ENCODE measurements at places on chromosomes 6 and 20.

DNA sequence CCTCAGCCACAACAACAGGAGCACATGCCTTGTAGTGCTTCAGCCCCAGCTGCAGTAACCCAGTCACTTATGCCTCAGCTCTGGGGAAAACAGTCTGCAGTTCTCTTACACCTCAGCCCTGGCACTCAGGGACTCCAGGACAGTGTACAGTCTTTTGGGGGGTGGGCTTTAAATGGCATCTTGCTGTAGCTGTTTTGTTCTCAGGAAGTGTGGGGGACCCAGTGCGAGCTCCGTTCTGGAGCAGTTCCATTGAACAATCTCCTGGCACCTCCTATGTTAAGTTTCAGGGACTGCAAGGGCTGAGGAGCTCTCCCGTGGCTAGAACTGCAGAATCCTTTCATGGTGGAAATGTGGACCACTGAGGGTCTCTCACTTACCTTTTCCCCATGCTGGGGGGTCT is 55.2 kb downstream of the PLCG1 start:
- DNase-seq = no peak

GRCh38 chr6:151451417-151451949 is 443 bp downstream of the RMND1 start:
- DNase-seq = no peak

DNA sequence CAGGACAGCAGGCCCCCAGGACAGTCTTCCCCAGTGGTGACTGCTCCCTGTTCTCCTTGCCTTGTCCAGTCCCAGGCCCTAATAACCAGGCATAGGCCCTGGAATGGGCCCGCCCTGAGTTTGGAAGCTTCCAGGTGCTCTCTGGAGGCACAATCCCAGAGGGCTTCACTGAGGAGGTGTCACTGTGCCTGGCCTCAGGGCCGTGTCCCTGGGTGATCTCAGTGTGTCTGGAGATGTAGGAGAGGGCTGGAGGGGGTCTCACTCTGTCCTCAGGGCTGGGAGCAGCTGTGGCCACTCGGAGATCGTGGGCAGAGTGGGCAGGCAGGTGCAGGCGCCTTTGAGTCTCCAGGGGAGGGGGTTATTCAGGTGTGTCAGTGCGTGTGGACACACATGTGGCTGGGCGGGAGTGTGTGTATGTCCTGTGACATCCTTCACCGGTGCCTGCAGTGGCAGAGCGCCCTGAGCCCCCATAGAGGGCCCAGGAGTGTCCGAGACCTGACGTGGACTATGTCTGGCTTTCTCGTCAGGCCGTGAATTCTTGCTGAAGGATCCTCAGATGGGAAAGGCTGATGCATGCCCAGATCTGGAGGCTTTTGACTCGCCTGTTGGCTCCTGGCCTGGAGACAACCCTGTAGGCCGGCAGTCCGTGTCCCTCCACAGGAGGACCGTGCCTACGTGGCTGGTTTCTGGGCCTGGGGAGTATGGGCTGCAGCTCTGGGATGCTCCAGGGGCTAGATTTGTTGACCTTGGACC is 5.5 kb upstream of the NPBWR2 start:
- DNase-seq = no peak

DNA sequence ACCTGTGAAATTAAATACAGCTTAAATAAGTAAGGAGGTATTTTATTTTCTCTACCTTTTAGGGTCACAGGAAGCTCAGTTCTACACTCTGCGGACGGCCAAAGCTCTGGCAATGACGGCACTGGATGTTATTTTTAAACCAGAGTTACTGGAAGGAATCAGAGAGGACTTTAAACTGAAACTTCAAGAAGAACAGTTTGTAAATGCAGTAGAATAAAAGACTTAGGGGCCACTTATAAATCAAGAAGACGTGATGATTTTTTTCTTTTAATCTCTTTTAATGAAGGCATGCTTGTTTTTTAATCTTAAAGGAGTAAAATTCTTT is 16.2 kb downstream of the PM20D2 start:
- no peak for DNase-seq

GRCh38 chr6:129096651-129097290 is 213.8 kb downstream of the LAMA2 start:
- DNase-seq = no peak

- DNase-seq = no peak
Measured at GRCh38 chr20:10716855-10717254, 43.1 kb upstream of the JAG1 start.

GRCh38 chr6:151399679-151400078 is 8.3 kb upstream of the ZBTB2 start:
- DNase-seq = no peak

GRCh38 chr6:45808917-45809316 is 206.7 kb downstream of the CLIC5 start:
- DNase-seq = no peak

GRCh38 chr6:155628306-155628705 is 172.7 kb upstream of the NOX3 start:
- DNase-seq = peak; percentile 25

DNA sequence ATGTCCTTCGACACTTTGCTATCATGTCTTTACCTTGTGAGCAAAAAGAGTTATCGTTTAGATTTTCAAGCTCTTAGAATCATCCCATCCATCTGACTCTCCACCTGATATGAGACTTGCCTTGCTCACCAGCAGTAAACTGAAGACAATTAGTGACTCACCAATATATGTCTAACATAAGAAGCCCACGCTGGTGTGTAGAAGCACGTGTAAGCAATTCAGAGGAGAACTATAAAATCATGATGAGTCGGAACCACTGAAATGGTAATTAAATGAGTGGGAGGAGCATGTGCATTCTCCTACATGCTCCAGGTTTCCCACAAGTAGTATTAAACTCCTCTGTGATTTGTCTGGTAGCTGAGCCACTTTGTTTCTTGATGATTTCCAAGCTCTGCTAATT is 181.6 kb upstream of the RNF217 start:
- no peak for DNase-seq

DNA sequence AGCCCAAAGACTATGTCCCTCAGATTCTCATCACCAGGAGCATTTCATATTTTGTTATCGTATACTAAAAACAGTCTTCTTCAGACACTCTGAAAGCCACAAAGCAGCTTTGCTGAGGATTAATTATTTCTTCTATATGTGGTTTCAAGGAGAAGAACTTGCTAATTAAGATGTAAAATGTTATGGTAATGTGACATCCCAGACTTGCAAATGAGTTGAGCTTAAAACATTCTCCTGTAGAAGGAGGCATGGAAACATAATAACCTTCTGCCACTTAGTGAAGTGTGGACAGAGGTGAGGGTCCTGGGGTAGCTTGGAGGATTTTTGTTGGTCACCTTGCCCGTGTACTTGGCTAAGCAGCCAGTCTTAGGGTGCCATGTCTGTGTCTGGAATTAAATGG is 16.7 kb upstream of the MAPRE1 start:
- no peak for DNase-seq

GRCh38 chr6:135990855-135991464 is 139.5 kb downstream of the PDE7B start:
- DNase-seq = no peak

DNA sequence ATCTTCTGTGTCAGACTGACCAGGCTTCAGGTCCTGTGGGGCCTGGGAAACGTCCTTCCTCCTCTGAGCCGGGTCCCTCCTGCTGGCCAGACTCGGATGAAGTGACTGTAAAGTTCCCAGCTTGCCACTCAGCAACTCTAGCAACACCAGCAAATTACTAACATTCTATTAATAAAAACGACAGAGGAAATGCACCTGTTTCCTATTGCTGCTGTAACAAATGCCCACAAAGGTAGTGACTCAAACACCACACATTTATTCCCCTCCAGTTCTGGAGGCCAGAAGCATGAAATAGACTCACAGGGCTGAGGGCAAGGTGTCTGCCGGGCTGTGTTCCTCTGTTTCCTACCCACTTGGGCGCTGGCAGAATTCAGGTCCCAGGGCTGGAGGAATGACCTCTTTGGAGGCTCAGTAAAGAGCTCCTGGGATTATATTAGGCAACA is 48.8 kb downstream of the CTCFL start:
- no peak for DNase-seq

DNA sequence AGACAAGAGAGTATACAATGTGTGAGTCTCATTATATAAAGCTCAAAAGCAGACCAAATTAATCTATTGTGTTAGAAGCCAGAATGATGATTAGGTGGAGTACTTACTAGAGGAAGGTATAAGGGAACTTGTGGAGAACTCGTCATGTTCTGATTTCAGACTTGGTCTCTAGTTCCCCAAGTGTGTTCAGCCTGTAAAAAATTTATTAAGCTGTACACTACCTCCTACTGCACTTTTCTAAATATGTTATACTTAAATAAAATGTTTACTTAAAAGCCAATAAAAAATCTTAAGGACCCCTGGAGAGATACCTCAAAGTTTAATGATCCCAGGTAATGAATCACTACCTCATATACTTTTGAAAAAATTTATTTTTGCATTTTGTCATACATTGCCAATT is 130.4 kb upstream of the PLCB4 start:
- no peak for DNase-seq

GRCh38 chr6:109738255-109738654 is 47.2 kb downstream of the FIG4 start:
- no peak for DNase-seq

DNA sequence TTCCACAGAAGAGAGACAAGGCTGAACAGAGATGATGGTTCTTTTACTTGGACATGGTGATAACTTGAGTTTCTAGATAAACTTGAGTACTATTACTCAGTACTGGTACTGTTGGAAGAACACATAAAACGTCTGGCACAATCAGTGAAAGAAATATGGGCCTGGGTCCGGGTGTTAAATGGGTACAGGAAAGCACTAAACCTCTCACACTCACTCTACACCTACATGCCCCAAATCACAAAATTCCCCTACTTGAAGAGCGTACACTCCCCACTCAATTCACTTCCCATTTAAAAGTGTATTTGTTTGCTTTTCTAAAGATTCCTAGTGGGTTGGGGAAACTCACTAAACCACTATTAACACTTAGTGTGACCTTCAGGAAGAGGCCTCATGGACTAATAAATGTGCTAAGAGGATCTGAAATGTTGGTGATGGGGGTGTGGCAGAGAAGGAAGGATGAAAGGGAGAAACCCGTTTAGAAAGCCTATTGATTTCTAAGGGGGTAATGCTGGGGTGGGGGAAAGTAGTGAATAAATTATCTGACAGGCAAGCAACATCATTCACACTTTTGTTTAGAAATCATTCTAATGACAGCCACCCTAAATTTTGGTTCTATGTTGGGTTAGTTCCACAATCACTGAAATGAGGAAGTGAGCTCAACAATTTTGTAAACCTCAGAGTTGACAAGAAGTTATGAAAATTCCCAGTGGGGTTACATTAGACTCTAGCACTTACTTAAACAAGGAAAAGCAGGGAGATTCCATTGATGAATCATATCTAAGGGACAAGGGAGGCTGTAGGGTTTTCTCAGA is 222.6 kb upstream of the MARCKS start:
- DNase-seq = no peak

GRCh38 chr6:19804205-19805128 is 32.7 kb upstream of the ID4 start:
- peak; percentile 32 for DNase-seq

GRCh38 chr6:34317882-34318498 is 69.2 kb upstream of the SMIM29 start:
- DNase-seq = no peak

GRCh38 chr6:44004625-44005506 is 122.4 kb downstream of the MRPL14 start:
- no peak for DNase-seq

GRCh38 chr6:33620856-33621710 is at the start of gene ITPR3:
TSS of gene ITPR3 (plus strand) at chr6:33621322. CDS start at chr6:33621603, 281 bp downstream.
- DNase-seq = peak; percentile 52

- no peak for DNase-seq
Measured at GRCh38 chr6:132128424-132128823, 177.3 kb upstream of the CCN2 start.

DNA sequence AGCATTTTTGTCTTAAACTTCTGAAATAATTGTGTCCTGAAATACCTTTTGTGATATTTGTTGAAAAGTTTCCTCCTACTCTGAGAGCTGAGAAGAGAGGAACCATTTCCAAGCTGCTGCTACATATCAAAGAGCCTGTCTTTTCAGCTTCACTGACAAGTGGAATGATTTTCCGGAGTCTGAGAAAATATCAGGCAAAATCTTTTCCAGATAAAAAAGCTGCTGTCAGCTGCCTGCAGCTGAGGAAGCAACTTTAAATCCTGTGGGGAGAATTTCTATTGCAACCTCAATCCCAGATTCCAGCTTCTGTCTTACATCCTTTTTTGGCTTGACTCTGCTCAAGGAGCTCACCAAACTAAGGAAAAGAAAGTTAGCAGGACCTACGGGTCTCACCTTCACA is 904.3 kb downstream of the PHF3 start:
- DNase-seq = no peak

DNA sequence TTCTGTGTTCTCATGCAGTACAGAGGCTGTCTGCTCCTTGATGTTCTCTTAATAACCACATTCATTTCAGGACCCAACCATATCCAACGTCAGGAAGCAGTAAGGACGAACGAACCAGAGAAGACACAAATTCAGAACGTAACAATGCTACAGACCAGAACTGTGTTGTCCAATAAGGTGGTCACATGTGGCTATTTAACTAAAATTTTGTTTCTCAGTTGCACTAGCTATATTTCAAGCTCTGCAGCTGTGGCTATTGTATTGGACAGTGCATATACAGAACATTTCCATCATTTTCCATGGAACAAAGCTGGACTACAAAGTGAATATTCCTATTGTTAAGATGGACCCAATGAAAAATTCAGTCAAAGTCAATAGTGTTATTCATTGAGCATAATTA is 27.0 kb downstream of the MAP7 start:
- no peak for DNase-seq
